ENCODE measurements at places on chromosomes 1 and 21.
A peak's percentile ranks its signal among the peaks of the same experiment; 100 is the strongest.

GRCh38 chr1:189859385-189859977, 618.2 kb downstream of the BRINP3 start:
- DNase-seq: peak; percentile 0

- DNase-seq: no peak
These were observed 34.0 kb downstream of the BACH1 start for GRCh38 chr21:29332461-29333362.

- DNase-seq: no peak
These were observed 15.5 kb upstream of the MAP3K7CL start for GRCh38 chr21:29114765-29115500.

DNA sequence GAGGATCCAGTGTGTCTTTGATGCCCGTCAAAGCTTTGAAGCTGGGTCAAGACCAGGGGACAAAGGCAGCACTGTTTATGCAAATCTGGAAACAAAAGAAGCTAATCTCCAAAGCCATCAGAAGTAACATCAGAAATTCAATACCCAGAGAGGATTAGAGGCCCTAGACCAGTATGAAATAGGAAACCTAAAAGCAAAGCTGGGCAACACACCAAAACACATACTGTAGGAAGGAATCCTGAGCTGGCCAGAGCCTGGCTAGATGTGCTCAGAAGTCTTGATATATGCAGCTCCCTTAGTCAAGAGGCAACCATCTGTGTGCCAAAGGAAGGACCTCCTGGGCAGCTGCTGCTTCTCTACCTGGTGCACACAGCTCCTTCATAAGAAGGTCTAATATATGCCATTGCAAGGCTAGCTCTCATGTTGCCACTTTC, 12.3 kb downstream of the COLGALT2 start:
- DNase-seq: no peak

GRCh38 chr21:37908691-37909090, 7.6 kb downstream of the KCNJ6 start:
- DNase-seq: no peak

GRCh38 chr1:207034998-207035397, 2.4 kb upstream of the C1orf116 start:
- DNase-seq: no peak

DNA sequence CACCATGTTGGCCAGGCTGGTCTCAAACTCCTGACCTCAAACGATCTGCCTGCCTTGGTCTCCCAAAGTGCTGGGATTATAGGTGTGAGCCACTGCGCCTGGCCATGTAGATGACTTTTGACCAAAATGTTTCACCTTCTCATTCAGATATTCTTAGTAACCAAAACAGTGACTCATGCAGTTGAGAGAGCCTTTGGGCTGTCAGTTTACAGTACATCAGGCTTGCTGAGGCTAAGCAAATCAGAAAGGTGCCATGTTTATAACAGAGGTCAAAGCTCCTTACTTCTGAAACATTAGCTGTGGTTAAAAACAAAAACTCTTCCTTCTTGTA, 21.0 kb downstream of the CNIH4 start:
- DNase-seq: peak; percentile 16

GRCh38 chr1:212281590-212281989, 3.6 kb upstream of the PPP2R5A start:
- DNase-seq: no peak

DNA sequence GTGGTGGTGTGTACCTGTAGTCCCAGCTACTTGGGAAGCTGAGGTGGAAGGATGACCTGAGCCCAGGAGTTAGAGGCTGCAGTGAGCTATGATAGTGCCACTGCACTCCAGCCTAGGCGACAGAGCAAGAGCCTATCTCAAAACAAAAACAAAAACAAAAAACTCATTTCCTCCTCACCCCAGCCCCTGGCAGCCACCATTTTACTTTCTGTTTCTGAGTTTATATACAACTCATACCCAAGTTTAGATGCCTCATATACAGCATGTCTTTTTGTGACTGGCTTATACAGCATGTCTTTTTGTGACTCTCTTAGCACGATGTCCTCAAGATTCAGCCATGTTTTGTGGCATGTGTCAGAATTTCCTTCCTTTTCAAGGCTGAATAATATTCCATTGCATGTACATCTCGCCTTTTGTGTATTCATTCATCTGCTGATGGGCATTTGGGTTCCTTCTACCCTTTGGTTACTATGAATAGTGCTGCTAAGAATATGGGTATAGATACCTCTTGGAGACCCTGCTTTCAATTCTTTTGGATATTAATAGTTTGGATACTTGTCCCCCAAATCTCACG, 14.7 kb downstream of the COA7 start:
- DNase-seq: no peak

DNA sequence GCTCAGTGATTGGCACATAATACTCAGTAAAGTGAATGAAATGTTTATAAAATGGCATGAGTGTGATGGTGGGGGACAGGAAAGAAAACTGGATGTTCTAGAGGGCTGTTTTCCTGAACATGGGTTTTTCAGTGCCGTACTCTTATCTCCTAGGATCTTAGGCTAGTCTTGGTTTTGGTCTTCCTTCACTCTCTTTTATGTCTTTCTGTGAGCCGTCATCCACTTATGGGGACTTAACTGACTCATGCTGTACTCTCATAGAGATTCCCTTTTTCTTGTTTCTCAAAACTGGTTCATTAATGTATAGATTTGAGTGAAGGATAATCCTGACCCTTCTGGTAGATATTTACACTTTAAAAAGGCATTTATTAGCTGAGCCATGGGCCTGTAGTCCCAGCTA, 16.6 kb downstream of the AGO3 start:
- DNase-seq: no peak

- no peak for DNase-seq
These were observed 26.8 kb upstream of the CADM3 start for GRCh38 chr1:159144571-159144970.

DNA sequence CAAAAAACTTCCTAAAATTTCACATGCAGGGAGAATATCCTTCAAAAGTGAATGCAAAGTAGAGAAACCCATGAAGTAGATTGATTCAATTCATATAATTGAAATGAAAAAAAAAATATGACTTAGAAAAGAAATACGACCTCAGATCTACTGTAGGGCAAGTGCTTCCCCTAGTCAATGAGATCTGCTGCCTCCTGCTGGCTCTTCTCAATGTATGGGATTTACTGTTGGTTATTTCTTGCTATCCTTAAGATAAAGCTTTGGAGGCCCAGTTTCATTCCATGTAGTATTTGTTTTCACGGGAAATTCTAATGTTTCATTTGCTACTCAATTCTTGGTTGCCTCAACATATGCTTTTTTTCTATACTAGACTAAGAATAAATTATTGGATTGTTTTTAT, 46.2 kb downstream of the ZNF648 start:
- DNase-seq: no peak

GRCh38 chr1:175269151-175269550, 76.6 kb upstream of the KIAA0040 start:
- no peak for DNase-seq
